ENCODE measurements at places on chromosomes 12 and 14.

- DNase-seq: no peak
Measured at GRCh38 chr12:11688379-11688778, 38.9 kb downstream of the ETV6 start.

GRCh38 chr12:24463375-24463774 lies 485.5 kb downstream of the BCAT1 start:
- DNase-seq: no peak

DNA sequence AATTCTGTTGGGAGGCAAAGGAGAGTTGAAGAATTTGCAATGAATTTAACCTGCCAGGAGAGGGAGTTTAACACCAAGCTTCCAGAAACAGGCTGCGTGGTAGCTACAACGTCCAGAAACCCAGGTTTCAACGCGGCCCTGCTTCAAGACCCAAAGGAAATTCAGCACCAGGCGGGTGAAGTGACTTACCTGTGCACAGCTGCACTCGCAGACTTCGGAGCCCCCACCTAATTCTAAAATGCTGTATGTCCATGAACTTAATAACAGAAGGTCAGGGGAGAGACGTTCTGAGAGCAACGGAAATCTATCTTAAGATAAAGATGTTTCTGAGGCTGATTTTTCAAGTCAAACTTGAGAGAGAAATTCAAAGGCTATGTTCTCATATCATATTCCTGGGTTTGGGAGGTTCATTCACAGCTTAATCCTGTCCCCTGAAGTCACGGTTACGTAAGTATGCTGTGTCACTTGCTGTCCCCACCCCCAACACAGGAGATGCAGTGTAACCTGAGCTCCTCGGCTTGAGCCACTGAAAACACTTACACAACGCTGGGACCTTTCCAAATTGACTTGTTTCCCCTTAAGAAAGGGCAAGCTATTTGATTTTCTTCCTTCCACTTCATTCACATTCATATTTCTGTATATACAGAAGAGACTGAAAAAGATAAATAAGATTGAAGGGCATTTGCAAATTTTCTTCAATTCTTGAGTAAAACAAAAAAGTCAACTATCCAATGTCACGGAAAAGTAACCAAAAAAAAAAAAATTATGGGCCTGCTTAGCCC lies 22.7 kb downstream of the CLIP1 start:
- DNase-seq: peak; percentile 83

DNA sequence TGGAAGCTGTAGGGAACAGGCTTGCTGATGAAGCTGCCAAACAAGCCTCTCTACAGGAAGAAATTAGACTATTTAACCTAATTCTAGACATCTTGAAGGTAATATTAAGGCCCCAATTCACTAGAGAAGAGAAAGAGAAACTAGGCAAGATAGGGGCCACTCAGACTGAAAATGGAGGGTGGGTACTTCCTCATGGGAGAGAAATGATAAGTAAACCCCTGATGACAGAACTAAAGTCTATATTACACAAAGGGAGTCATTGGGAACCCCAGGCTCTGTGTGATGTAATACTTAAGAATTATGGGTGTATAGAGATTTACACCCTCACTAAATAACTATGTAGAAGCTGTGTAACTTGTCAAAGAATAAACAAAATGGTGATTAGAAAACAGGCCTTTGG lies 64.3 kb downstream of the APOBEC1 start:
- no peak for DNase-seq

DNA sequence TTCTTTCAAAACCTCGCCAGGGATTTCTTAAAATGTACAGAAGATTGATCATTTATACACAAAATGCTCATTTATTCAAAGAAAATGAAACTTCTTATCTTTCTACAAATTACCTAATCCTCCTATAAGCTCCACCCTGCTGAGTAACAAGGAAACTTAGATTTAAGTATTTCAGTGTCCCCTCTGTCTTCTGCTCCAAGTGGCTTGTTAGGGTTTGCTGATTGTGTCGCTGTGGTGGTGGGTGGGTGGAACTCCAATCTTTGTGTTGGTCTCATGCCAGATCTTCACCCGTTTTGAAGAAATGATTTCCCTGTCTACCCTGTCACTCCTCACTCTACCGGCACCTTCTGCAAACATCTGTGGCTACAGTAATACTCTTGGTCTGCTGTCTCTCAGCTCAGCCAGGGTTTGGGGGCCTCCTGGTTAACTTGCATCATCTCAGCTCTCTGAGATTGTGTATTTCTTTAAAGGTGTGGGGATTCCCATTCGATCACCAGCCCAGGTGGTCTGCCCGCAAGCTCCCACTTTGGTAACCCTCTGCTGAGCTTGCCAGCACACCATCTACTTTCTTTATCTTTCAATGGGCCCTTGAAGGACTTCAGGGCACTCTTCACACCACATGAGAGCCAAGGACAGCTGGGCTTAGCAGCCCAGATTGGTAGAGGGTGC lies 73.8 kb downstream of the DRAM1 start:
- DNase-seq: no peak

DNA sequence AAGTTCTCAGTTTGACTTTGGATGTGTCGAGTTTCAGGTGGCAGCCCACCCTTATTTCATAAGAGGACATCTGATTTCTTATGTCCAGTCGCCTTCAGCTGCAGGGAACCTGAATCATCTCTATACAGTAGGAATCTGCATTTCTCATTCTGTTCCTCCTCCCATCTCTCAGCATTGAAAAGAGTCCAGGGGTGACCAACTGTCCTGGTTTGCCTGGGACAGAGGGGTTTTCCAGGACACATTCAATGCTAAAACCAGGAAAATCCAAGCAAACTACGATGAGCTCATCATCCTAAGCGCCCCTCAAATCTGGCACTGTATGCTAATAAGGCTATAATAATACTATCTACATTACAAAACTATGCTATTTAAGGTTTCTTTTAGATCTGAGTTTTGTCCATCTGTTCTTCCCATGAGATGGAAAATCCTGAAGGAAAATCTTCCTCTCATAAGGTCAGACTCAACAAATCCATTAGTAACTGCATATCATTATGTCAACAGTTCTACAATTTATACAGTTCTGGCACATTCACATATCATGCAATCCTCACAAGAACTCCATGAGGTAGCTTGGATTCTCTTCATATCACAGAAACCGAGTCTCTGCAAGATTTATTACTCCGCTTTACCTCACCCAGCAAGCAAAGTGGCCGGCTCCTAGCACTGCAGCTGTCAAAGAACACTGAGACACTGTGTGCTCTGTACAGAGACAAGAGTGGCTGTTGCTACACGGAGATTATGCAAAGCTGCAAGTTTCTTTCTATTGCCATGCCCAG lies 15.6 kb upstream of the CALM1 start:
- DNase-seq: peak; percentile 50

DNA sequence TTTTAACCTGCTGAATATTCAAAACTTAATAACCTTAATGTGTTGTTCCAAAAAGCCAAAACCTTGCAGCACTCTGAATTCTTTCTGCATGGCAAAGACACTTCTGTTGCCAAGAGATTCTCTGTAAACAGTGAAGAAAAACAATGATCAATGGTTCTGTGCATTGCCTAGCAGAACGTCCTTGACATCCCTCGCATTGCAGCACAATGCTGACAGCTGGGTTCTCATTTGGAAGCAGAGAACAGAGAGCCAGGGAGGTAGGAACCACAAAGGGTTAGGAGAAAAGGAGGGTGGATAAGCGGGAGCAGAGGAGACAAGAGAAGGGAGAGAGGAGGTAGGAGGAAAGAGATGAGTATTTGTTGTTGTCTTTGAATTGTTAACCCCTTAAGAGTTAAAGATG lies 501.1 kb downstream of the NAV3 start:
- peak; percentile 4 for DNase-seq

DNA sequence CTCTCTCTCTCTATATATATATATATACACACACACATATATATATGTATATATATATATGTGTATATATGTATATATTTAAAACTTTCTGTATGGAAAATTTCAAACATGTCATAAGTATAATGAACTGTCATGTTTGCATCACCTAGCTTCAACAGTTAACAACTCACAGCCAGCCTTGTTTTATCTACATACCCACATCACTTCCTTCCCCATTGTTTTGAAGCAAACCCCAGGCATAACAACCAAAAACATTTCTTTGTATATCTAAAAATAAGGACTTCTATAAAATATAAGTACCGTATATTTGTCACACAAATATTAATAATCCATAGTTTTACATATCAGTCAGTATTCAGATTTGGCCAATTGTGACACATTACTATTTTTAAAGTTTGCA lies 57.4 kb downstream of the PAPOLA start:
- no peak for DNase-seq

- DNase-seq: peak; percentile 18
Measured at GRCh38 chr14:91996948-91997371, 42.9 kb downstream of the TRIP11 start.

DNA sequence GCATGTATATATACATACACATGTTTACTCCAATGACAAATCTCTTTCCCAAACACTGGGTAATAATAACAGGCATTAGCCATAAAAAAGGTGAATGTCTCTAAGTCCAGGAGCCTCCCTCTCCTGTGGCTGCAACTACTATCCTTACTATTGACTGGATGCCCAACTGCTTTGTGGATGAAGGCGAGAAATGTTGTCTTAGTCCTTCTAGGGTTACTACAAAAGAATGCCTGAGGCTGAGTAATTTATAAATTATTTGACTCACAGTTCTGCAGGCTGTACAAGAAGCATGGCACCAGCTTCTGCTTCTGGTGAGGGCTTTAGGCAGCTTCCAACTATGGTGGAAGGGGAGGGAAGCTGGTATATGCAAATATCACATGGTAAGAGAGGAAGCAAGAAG lies 366.0 kb upstream of the DDHD1 start:
- DNase-seq: no peak

DNA sequence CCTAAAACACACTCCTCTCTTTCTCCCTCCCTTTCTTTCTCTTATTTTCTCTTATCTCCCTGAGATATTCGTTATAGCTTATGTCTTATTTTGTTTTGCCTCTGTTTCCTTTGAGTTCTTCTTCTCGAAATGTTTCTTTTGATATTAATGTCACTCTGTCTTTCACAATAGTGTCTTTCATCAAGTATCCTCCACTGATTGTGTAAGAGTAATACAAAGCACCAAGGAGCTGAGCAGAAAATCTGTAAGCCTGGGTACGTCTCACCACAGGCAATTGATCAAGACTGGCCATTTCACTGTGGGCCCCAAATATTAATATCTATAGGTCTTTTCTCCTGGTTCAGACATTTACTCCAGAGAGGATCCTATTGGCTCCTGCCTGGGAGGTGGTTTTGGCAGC lies 4.8 kb upstream of the LYZ start:
- no peak for DNase-seq

DNA sequence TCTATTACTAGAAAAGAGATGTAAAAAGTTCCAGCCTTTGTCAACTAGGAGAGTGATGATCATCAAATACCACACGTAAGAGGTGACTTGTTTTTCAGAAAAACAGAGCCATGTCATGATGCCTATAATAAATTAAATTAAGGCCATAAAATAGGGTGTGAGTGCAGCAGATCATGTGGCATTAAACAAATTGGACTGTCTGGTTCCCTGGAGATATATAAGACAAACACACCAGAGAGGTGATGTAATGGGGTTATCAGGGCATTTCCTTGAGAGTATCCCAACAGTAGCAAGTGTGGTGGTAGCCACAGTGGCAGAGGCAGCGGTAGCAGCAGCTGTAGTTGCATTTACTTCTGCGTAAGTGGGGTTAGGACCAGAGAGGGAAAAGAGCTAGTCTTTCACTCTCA lies 14.6 kb upstream of the GALNT6 start:
- no peak for DNase-seq

DNA sequence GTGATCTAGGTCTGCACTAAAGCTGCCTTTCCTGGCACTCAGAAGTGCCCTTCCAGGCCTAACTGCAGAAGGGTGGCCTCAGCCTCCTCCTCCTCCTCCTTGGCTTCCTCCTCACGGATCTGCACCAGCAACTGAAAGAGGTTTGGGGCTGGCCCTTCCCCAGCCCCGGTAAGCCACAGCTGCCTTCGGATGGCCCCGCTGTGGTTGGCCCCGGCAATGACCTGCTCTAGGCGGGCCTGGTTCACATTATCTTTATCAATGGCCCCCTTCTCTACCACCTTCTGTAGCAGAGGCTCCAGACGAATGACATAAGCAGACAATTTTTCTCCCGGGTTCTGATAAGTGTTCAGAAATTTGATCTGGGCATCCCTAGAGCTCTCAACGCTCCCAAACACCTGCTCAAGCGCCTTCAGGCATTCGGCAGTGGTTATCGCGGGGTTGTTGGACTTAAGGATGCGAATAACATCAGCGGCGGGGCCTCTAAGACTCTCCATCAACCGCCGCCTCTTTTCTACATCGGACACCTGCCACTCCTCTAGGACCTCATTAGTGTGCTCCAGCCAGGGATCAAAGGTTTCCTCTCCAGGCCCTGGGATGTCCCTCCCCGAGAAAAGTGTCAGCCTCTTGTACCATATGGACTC lies 1.5 kb downstream of the PNMA1 start:
- no peak for DNase-seq

- no peak for DNase-seq
Measured at GRCh38 chr14:22226381-22226780, 362.6 kb downstream of the DAD1 start.

- DNase-seq: no peak
Measured at GRCh38 chr12:95605087-95605486, 53.8 kb upstream of the USP44 start.

DNA sequence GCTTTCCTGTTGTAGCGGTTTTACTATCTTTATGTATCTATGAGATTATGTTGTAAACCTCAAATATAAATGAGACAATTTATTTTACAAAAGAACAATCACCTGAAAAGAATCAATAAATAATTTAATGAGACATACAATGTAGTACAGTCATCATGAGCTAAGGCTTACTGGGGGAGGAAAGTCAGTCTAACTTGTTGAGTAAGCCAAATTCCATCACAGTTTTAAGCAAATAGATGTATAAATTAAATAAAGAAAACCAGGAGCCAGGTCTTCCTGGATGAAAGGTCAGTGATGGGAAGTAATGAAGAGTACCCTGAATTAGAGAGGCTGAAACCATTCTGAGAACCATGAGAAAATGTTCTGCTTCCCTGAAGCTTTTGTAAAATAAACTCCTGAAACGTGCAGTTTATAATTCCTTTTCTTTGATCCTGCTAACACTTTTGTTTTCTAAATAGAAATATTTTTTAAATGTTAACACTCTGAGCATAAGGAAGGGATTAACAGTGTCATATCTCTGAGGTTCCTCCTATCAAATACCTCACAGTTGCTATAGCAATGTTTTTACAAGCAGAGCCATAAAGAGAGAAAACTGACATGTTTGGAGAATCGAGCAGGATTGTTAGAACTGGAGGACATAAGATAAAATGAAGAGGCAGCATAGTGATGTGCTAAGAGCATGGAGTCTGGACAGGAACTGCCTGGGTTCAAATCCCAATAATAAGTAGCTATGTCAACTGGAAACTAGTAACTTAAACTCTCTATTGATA lies 444.9 kb upstream of the FOXG1 start:
- no peak for DNase-seq

DNA sequence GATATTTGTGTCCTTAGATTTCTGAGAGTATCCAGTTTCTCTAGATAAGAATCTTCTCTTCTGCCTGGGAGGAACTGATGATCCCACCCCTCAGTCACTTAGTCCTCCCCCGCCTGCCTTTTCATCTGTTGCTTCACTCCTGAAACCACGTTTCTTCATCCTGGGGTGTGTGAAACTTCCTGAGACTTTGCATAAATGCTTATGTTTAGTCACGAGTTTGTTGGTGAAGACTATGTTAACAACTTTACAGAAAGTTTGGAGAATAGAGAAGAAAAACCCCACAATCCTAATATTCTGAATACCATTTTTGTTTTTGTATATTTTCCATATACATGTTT lies 33.2 kb downstream of the MARK3 start:
- DNase-seq: no peak

Measured in cerebellum (tissue), 4 donors.